ENCODE measurements at places on chromosomes 6 and 20.

- no peak for DNase-seq
Observed at GRCh38 chr20:35984382-35984781, 16.0 kb downstream of the CNBD2 start.

DNA sequence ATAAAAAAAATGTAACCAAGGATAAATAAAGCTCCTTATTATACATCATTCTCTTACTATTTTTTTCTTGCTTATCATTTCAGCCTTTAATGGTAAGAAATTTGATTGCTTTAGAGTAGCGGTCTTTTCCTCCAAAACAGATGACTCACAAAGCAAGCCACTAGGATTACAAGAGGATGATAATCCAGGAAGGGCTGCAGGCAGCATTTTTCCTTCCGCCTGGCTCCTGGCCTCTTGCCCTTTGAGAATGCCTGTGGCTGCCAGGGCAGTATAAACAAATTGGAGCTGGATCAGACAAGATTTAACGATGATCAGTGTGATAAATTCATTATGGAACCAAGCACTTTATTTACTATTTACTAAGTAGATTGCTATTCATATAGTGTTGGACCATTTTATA is 9.7 kb upstream of the FBXL4 start:
- DNase-seq, result no peak

DNA sequence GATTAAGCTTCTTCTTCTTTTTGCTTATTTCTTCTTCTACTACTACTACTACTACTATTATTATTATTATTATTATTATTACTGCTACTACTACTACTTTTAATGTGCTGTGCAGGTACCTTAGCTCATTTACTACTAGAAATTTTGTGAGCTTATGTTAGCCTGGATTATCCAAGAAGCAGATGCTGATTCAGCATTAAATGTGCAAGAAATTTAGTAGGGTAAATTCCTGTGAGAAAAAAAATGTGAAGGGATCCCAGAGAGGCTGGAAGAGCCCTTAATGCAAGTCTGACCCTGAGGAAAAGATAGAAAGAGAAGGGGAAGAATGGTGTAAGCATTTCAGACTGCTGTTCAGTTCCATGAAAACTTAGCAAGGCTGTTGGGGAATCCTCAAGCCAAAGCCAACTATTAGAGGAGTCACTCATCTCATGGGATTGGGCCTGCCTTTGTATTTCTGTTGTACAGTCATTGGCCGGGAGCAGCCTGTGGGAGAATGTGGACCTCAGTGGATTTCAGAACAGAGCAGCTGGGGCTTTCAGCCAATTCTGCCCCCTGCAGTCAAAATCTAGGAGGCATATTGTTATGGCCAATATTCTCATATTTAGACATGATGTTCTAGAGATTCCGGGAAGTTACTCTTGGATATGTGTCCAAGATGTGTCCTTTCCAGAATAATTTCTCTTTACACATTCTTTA is 37.2 kb upstream of the TSPYL1 start:
- DNase-seq, result no peak

GRCh38 chr6:12383448-12383847 is 93.3 kb downstream of the EDN1 start:
- DNase-seq, result no peak

- no peak for DNase-seq
Observed at GRCh38 chr20:8587251-8587650, 455.2 kb downstream of the PLCB1 start.

- no peak for DNase-seq
Observed at GRCh38 chr6:146950351-146950835, 253.8 kb upstream of the STXBP5 start.

DNA sequence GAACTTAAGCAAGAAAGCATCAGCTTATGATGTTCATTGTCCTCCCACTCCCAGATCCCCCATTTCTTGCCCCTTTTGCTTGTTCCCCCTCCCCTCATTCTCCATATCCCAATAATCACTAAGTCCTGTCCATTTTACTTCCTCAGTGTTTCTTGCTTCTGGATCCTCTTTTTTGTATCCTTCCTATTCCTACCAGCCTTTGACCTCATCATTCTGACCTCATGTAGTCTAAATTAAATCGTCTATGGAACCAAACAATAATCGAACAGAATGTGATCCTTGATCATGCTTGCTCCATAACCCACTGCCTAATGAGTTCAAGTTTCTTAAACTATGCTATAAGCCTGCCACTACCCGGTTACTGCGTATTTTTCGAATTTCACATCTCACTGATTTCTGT is 5.4 kb upstream of the RSPH3 start:
- DNase-seq, result no peak

DNA sequence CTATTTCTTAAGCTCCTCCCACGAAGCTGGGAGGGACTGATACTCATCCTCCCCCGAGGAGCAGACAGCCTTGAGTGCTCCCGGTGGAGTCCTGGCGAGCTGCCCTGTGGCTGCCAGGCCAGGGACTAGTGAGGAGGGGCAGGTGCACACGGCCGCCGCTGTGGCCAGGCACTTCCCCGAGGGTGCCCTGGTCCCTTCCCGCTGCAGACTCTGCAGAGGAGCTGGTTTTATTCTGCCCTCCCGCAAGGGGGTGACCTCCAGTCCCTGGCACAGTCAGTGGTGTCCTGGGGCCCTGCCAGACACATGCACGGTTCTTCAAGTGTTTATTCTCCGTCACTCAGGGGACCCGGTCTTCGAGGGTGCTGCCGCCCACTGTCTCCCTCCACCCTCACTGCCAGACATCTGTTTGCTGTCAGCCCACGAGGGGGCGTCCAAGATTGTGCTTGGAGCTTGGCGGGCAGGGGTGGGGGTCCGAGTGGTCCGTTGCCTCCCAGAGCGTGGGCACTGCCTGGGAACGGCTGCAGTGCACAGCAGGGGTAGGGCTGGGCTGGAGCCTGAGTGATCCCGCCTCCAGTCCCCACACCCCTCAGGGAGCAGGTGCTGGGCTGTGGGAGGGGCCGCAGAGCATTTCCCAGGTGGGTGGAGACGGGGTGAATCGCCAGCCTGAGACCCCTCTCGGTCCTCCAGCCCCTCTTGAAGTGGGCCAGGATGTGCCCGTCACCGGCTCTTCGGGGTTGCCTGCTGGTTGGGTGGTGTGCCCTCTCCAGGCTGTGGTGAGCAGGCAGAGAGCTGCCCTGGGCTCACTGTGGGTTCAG is 3.1 kb upstream of the CABLES2 start:
- no peak for DNase-seq

DNA sequence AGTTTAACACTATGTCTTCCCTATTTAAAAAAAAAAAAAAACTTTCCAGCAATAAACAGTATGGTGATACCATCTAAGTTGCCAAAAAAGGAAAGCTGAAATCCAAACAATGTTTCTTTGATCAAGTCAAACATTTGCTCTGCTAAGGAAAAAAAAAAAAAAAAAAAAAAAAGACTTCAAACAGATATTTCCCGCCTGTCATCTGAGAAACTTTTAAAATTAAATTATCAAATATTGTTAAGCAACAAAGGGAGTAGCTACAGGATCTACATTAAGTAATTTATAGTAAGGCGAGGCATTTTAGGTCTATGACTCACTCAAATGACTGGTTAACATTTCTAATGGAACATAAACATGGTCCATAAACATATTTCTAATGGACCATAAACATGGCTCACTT is 121.2 kb downstream of the DST start:
- no peak for DNase-seq

- DNase-seq, result no peak
Observed at GRCh38 chr6:127564761-127565160, 12.2 kb upstream of the C6orf58 start.

DNA sequence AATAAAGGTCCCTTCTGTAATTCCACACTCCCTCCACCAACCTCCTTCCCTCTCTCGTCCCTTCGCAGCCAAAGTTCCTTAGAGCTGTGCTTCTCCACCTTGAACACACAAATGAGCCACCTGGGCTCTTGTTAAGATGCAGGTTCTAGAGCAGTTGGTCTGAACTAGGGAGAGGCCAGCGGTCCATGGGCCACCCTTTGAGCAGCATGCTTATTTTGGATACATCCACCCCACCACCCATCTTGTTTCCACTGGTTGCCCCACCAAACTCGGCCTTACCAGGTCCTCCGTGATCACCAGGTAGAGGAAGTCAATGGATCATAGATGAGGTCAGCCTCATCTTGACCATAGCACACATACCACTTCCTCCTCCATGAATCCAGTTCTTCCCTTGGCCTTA is 7.3 kb upstream of the BPIFA2 start:
- DNase-seq, result no peak

- DNase-seq, result no peak
Observed at GRCh38 chr6:3343089-3343883, 84.5 kb downstream of the PSMG4 start.

DNA sequence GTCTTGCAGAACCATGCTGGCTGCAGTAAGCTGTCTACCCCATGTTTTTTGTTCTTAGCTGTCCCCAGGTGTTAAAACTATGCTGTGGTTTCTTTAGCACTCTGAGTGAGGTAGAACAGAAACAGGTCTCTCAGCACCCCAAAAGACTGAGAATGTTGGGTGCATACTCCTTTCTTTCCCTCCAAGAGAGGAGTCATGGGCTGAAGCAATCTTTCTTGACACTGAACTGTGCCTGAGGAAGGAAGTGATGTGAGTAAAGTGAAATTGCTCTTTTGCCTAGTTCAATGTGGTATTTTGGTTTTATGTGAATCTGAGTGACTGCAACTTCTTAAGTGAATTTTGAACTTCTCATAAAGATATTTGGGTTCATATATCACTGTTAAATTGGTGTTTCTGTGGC is 138.0 kb upstream of the MCHR2 start:
- no peak for DNase-seq

- DNase-seq, result no peak
Observed at GRCh38 chr6:150025201-150025917, at the start of gene RAET1L. RAET1L (minus strand) TSS chr6:150025532; CDS start chr6:150025471, 61 bp downstream.

DNA sequence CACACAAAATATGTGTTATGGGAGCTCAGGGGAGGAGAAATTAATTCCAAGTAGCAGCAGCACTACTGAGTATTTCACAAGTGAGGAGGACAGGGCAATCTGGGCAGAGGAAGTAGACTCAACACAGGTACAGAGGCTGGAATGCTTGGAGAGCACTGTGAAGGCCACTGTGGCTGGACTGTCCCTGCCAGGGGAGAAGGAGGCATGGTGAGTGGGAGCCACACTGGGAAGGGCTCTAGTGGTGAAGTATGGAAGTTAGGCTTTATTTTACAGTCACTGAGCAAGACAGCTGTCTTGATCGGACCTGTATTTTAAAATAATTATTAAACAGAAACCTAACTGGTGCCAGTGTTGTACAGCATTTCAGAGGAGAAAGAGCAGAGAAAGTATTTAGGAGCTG is 28.8 kb downstream of the FAM229B start:
- no peak for DNase-seq

DNA sequence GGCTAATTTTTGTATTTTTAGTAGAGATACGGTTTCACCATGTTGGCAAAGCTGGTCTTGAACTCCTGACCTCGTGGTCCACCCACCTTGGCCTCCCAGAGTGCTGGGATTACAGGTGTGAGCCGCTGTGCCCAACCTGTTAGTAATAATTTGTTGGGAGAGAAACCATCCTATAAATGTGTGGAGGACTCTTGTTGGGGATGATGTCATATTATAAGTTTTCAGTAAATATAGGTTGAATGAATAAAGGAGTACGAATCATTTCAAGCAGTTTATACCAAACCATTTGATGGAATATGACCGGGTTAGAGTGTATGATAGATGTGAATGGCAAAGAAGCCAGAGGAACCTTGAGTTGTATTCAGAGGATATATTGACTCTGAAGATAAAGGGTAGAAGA is 240.8 kb downstream of the SAMD5 start:
- DNase-seq, result no peak

GRCh38 chr6:145756170-145756662 is 20.9 kb upstream of the EPM2A start:
- no peak for DNase-seq

GRCh38 chr6:121651420-121651819 is 216.0 kb downstream of the GJA1 start:
- no peak for DNase-seq

DNA sequence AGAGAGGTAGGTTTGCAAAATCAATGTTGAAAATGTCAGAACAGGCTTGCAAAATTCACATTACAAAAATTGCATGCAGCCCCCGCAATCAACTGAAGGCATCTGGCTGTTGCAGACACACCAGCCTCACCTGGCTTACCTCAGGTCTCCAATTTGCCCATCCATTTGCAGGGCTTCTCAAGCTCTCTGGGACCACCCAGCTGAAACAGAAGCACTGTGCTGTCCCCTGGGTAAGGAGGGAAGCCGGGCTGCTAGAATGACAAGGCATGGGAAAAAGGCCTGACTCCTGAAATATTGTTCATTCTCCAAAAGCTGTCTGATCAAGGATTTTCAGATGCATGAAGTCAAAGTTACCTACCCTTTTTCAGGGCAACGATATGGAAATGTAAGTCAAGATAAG is 52.6 kb upstream of the CD93 start:
- no peak for DNase-seq

DNA sequence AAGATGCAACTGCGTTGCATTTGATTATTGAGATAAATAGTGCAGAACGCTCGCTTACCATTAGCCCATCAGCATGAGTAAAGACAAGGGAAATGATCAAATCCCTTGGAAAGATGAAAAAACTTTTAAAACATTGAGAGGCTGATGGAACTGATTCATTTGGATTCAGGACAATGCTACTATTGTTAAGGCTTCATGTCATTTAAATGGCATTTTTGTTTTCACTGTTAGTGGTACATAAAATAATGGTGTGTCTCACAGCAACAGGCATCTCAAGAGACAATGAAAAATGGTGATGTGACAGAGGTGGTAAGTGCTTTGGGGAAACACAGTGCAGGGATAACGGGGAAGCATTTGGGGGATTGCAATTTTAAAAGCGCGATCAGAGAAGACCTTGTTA is 159.7 kb upstream of the KCNG1 start:
- no peak for DNase-seq

DNA sequence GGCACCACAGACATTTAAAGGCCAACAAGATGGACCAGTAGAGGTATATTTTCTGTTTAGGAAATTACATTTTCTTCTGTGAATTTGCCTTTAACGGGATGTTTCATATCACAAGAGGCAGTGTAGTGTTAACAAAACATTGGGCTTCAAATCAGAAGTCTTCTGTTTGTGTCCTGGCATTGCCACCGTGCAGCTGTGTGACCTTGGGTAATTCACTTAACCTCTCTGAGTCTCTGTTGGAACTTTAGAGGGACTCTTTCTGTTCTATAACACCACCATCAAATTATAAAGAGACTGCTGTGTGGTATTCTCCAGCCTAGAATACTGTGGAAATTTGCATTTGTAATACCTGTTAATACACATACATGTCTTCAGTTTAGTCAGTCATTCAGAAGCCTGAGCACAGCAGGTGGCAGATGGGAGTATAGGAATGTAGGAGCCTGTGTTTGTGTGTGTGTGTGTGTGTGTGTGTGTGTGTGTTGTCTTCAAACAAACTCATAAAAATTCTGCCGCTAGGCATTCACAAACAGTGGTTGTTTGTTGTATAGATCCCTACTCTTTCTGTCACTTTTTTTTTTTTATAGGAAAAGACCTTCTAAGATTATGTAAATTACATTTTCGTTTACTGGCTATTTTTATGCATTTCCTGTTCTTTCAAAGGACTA is 22.6 kb downstream of the UST start:
- no peak for DNase-seq

GRCh38 chr20:63432577-63433325 is 39.7 kb downstream of the KCNQ2 start:
- DNase-seq, result no peak

Measured in stimulated activated CD4-positive, alpha-beta T cell treated with anti-CD3 and anti-CD28 coated beads, Interleukin-4, amount 100 ng/mL, for 48 hours (primary cell).